PC-3 (cell line): ENCODE measurements at places on chromosomes 6 and 20. TPM values are rescaled to one million over a fixed set of nuclear protein-coding genes. Genes with fewer than 3 reads are reported as not detected.
A peak's percentile ranks its signal among the peaks of the same experiment; 100 is the strongest.

GRCh38 chr6:90402831-90403192 lies 106.2 kb upstream of the BACH2 start:
- H3K27ac ChIP-seq: no peak overlapping the region
- H3K27me3 ChIP-seq: no peaks in the 10 kb centered on the region
- peaks cover 47% of the 10 kb centered on the region for H3K4me1 ChIP-seq
- no peak for DNase-seq
- no peaks in the 10 kb centered on the region for H3K36me3 ChIP-seq
- H3K4me3 ChIP-seq: no peak overlapping the region

Gene TMEM244
- not detected in 2 replicates for total RNA-seq

- no peak overlapping the region for H3K27ac ChIP-seq
- H3K4me3 ChIP-seq: no peak overlapping the region
- no peaks in the 10 kb centered on the region for H3K4me1 ChIP-seq
Observed at GRCh38 chr6:107243471-107243870, 128.2 kb upstream of the BEND3 start.

- H3K4me1 ChIP-seq: no peaks in the 10 kb centered on the region
- no peaks in the 10 kb centered on the region for H3K27me3 ChIP-seq
Observed at GRCh38 chr6:136499370-136499769, 50.9 kb downstream of the MAP7 start.

DNA sequence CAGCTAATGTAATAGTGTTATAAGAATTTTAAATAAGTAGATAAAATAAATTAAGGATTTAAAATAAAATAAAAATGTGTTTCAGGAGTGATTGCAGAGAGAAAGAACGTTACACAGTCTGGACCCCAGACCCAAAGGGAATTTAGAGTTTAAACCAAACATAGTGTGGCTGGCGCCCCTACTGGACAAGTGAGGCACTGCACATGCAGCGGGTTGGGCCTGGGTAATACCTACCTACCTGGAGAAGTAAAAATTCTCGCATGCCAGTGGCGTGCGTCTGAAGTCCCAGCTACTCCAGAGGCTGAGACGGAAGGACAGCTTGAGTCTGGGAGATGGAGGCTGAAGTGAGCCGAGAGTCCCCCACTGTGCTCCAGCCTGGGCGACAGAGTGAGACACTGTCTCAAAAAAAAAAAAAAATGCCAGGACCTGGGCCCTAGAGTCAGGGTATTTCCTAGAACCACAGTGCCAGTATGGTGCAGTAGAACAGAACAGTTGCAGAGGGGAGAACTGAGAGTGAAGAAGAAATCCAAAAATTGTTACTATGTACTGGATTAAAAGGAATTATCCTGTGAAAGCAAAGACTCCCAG lies 71.4 kb upstream of the TCF21 start:
- no peak overlapping the region for H3K4me3 ChIP-seq
- no peaks in the 10 kb centered on the region for H3K36me3 ChIP-seq
- no peaks in the 10 kb centered on the region for H3K27me3 ChIP-seq
- DNase-seq: peak; percentile 16

DNA sequence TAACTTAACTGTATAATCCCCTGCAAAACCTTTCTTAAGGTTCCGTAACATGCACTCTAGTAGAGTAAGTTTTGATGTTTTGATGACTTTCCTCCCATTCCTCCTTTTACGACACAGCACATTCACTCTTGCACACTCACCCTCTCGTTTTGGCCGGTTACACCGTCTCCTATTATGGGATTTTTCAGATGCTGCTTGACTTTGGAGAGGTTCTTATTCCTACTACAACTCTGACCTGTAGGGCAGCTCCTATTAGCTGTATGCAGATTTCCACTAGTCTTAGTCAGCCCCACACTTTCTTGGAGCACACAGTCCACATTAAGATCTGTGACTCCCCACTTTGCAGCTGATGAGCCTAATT lies 223.7 kb upstream of the SYNCRIP start:
- H3K27ac ChIP-seq: peak overlapping the region; percentile 33
- H3K27me3 ChIP-seq: no peaks in the 10 kb centered on the region

Gene RAET1E
- 0.40 and 1.7 TPM in 2 replicates for total RNA-seq
